ENCODE measurements at places on chromosomes 11 and 22.
A peak's percentile ranks its signal among the peaks of the same experiment; 100 is the strongest.

GRCh38 chr22:26812731-26813130 lies 155.3 kb downstream of the MIAT start:
- DNase-seq = no peak
- H3K36me3 ChIP-seq = no peaks in the 10 kb centered on the region
- peaks cover 4% of the 10 kb centered on the region for H3K4me1 ChIP-seq
- no peaks in the 10 kb centered on the region for H3K27me3 ChIP-seq
- H3K27ac ChIP-seq = no peak overlapping the region

DNA sequence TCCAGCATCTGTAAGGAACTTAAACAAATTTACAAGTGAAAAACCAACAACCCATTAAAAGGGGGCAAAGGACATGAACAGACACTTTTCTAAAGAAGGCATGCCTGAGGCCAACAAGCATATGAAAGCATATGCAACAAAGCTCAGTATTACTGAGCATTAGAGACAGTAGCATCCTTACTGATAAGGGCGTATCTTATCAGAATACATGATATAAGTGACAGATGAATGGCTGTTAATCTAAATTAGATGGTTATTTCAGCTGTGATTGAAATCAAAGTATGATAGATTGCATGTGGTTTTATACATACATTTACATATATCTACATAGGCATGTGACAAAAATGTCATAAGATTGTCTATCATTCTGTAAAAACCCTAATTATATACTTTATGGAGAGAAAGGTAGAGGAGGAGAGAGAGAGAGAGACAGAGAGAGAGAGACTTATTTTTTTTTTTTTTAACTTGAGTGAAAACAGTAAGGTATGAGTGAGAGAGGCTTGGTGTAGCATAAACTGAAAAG lies 1240.7 kb downstream of the FAM181B start:
- H3K27ac ChIP-seq = no peak overlapping the region
- no peak overlapping the region for H3K4me3 ChIP-seq
- no peaks in the 10 kb centered on the region for H3K27me3 ChIP-seq
- H3K36me3 ChIP-seq = no peaks in the 10 kb centered on the region

DNA sequence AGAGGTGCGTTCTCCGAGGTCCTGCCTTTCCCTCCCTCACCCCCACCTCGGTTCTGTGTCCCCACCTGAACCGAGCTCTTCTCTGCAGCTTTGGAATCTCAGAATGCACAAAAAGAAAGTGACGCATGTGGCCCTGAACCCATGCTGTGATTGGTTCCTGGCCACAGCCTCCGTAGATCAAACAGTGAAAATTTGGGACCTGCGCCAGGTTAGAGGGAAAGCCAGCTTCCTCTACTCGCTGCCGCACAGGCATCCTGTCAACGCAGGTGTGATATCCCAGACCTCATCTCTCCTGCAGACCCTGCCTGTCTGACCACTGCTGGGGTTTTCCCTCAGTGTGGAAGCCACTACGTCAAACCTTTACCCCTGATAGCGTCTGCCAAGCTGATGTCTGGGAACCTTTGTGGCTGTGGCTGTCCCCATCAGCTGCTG lies 13.9 kb downstream of the ACP2 start:
- peak overlapping the region; percentile 67 for H3K27ac ChIP-seq
- no peak overlapping the region for H3K4me3 ChIP-seq
- H3K36me3 ChIP-seq = peaks cover 10% of the 10 kb centered on the region
- peaks cover 8% of the 10 kb centered on the region for H3K4me1 ChIP-seq
- no peaks in the 10 kb centered on the region for H3K27me3 ChIP-seq
- DNase-seq = peak; percentile 85

- no peak overlapping the region for H3K27ac ChIP-seq
- H3K4me1 ChIP-seq = peaks cover 4% of the 10 kb centered on the region
- no peak overlapping the region for H3K4me3 ChIP-seq
- no peaks in the 10 kb centered on the region for H3K36me3 ChIP-seq
- peak; percentile 24 for DNase-seq
These were observed 31.5 kb downstream of the PTPRJ start for GRCh38 chr11:48011798-48012391.

GRCh38 chr11:121909596-121909995 lies 206.4 kb downstream of the BLID start:
- no peak overlapping the region for H3K27ac ChIP-seq
- H3K27me3 ChIP-seq = no peaks in the 10 kb centered on the region

- peak overlapping the region; percentile 17 for H3K27ac ChIP-seq
- peaks cover 18% of the 10 kb centered on the region for H3K4me1 ChIP-seq
- no peaks in the 10 kb centered on the region for H3K27me3 ChIP-seq
- H3K4me3 ChIP-seq = no peak overlapping the region
These were observed 106.8 kb downstream of the ABTB2 start for GRCh38 chr11:34250732-34251588.

- no peak for DNase-seq
- H3K4me1 ChIP-seq = peaks cover 15% of the 10 kb centered on the region
- no peak overlapping the region for H3K27ac ChIP-seq
- no peak overlapping the region for H3K4me3 ChIP-seq
- H3K27me3 ChIP-seq = no peaks in the 10 kb centered on the region
These were observed 160.5 kb downstream of the CSNK2A3 start for GRCh38 chr11:11192541-11192940.

DNA sequence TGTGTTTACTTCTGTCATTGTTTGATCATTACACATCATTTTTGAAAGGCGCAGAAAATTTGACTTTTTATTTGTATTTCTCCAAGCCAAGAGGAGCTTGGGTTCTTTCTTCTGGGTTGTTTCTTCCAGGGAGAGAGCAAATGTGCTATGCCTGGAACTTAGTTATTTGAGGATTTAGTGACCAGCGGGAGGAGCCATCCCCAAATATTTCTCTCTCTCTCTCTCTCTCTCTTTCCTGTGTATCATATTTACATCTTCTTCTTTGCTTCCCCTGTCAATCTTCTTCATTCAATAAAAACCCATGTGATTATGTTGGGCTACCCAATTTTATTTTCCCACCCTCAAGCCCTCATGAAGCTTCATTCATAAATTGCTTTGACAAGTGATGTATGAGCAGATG lies 534.5 kb downstream of the LRRC4C start:
- no peak for DNase-seq
- H3K27me3 ChIP-seq = no peaks in the 10 kb centered on the region
- H3K4me1 ChIP-seq = no peaks in the 10 kb centered on the region
- H3K27ac ChIP-seq = no peak overlapping the region

GRCh38 chr11:59689015-59689414 lies 20.2 kb upstream of the PATL1 start:
- no peak overlapping the region for H3K4me3 ChIP-seq
- no peaks in the 10 kb centered on the region for H3K36me3 ChIP-seq
- H3K27ac ChIP-seq = no peak overlapping the region
- no peaks in the 10 kb centered on the region for H3K4me1 ChIP-seq

GRCh38 chr11:2360081-2360642 lies 16.9 kb upstream of the CD81 start:
- H3K27me3 ChIP-seq = no peaks in the 10 kb centered on the region
- H3K4me1 ChIP-seq = no peaks in the 10 kb centered on the region
- H3K27ac ChIP-seq = no peak overlapping the region
- DNase-seq = no peak
- no peaks in the 10 kb centered on the region for H3K36me3 ChIP-seq
- no peak overlapping the region for H3K4me3 ChIP-seq

GRCh38 chr22:42194104-42194851 lies 63.7 kb upstream of the CYP2D6 start:
- no peak overlapping the region for H3K4me3 ChIP-seq
- no peaks in the 10 kb centered on the region for H3K4me1 ChIP-seq
- no peaks in the 10 kb centered on the region for H3K36me3 ChIP-seq

DNA sequence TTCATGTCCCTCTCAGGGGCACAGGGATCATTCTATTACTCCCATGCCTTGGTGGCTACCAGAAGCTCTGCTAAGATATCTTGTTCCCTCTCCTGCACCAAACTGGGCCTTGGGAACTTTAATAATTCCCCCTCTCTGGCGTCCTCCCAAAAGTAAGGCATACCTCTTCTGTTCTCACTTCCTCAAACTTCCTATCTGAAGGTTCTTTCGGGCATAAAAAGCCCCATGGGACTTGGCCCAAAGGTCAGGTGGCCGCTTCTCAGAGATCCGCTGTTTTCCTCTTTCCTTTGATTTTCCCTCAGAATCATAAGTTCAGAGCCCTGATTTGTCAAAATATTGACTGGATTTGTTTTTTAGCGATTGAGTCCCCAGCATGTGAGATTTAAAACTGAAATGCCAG lies 13.0 kb downstream of the POLD3 start:
- H3K4me3 ChIP-seq = no peak overlapping the region
- H3K27ac ChIP-seq = peak overlapping the region; percentile 16
- no peak for DNase-seq
- peaks cover under 1% of the 10 kb centered on the region for H3K36me3 ChIP-seq
- H3K4me1 ChIP-seq = no peaks in the 10 kb centered on the region

DNA sequence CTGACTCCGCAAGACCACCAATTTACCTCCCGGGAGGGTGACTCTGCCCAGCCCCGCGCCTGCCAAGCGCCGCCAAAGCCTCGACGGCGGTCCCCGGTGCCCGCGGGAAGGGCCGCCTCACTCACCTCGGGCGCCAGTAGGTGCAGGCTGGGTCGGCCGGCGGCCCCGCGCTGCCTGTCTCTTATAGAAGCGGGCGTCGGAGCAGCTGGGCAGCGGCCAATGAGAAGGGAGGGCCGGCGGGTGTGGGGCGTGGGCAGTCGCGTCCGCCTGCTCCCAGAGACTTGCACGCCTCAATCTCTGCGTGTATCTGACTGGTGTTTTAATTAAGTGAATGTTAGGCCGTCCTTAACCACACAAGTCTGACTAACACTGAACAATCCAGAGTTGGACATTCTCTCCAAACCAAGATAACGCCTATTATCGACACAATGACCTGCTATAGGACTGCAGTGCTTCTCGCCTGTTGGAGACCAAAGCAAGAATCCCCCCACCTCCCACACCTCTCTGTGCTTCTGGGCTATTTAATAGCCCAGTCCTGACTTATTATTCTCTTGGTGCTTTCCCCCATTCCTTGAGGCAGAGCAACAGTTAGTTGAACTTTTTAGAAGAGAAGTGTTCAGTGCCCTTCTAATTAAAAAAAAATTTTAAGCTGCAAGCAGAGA lies at the start of gene TPH1:
TPH1 (minus strand) TSS at position 154 of the 662 bp plus-strand sequence. CDS start 5,507 bp downstream, outside the sequence.
- H3K4me3 ChIP-seq = peak within 1 kb of the TSS; percentile 8
- peaks cover 4% of the 10 kb centered on the region for H3K27me3 ChIP-seq
- peaks cover 7% of the 10 kb centered on the region for H3K4me1 ChIP-seq
- DNase-seq = no peak
- H3K36me3 ChIP-seq = no peaks in the 10 kb centered on the region
- no peak within 1 kb of the TSS for H3K27ac ChIP-seq

DNA sequence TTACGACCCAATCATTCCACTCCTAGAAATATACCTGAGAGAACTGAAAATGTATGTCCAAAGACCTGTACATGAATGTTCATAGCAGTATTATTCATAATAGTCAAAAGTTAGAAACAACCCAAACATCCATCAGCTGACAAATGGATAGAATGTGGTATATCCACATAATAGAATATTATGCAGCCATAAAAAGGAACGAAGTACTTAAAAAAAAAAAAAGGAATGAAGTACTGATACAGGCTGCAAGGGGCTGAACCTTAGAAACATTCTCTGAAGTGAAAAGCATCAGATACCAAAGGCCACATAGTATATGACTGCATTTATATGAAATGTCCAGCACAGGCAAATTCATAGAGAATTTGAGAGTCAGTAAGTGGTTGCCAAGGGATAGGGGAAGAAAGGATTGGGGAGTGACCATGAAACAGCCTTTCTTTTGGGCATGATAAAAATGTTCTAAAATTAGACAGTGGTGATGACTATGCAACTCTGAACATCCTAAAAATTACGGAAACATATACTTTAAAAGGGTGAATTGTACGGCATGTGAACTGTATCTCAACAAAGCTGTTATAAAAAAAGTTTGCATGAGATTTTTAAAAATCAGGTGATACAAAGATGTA lies 1.8 kb downstream of the TPST2 start:
- H3K27ac ChIP-seq = no peak overlapping the region
- H3K4me3 ChIP-seq = no peak overlapping the region
- DNase-seq = no peak

DNA sequence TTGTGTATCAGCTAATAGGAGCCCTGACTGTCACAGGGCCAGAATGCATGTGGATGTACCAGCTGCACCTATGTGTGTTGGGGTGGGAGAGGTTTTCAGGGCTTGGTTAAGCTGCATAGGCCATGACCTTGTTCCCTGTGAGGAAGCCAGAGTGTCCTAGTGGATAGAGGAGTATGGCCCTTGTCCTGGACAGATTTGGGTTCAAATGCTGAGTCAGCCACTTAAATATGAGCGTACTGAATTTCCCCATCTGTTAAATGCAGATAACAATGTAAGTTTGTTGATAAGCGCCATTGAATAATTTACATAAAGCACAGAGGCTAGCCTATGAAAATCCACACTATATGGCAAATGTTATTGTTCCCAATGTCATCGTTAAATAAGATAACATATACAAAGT lies 74.4 kb downstream of the PANX1 start:
- no peaks in the 10 kb centered on the region for H3K27me3 ChIP-seq
- no peak for DNase-seq
- H3K4me1 ChIP-seq = no peaks in the 10 kb centered on the region
- no peak overlapping the region for H3K4me3 ChIP-seq

All from sigmoid colon (tissue), 7 donors.